Endothelial cell (in vitro differentiated cells): ENCODE measurements at places on chromosomes 2 and 18. TPM values are rescaled to one million over a fixed set of nuclear protein-coding genes. Genes with fewer than 3 reads are reported as not detected.

The TOGARAM2 gene
- total RNA-seq = 0.23 TPM

The PPM1G gene
- 127 TPM for total RNA-seq

The SPATA3 gene
- not detected for total RNA-seq

The MARCO gene
- total RNA-seq = not detected

- DNase-seq = no peak
Observed at GRCh38 chr2:161147856-161148255, 12.4 kb upstream of the TANK start.

DNA sequence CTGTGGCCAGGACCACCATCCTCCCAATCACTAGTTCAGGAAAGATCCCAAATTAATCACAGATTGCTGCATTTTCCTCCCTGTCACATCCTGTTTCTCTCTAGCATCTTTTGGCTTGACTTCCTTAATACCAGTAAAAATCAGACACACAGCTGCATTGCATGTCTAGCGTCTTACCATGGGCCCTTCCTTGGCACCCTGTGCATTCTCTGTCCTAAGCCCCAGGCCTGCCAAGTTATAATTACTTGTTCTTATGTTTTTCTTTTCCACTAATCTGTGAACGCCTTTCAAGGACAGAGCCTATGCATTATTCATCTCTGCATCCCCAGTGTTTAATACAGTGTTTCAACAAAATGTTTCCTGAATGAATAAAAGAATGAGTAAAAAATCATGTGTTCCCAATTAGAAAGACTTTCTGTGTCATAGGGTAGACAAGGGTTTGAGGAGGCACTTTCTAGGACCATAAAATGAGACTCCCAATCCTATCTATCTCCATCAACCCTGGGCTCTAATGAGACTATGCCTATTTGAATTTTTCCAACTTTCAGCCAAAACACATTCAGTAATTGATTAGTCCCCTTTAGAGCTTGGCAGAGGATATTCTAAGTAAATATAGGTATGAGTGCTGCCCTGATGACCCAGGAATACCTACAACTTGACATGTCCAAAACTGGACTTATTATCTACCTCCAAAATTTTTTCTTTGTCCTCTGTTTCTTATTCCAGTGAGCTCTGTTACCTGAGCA, 10.3 kb upstream of the NT5C1B start:
- DNase-seq = no peak

GRCh38 chr2:173048522-173048896, 27.1 kb upstream of the MAP3K20 start:
- DNase-seq = no peak

GRCh38 chr2:63301481-63301880, 250.9 kb downstream of the OTX1 start:
- no peak for DNase-seq

GRCh38 chr2:56209701-56210100, 25.9 kb downstream of the CCDC85A start:
- no peak for DNase-seq

- no peak for DNase-seq
Observed at GRCh38 chr18:2219706-2220105, 351.6 kb downstream of the METTL4 start.
